ENCODE measurements at places on chromosomes 1 and 21.

DNA sequence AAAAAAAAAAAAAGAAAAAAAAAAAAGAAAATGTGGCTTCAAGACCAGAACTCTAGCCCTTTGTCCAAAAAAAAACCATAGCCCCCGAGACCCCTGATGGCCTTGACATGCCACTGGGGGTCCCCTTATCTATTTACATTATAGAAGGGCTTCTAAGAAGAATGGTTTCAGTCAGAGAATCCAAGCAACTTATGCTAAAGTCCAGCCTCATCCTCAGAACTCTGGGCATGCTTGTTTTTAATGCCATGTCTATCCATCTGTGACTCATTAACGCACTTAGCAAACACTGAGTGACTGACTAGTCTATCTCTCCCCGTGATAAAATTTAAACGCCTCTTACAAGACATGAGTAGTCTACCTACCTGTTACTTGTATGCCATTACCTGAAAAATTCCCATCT, 29.3 kb downstream of the ERG start:
- no peak overlapping the region for H3K4me3 ChIP-seq
- no peaks in the 10 kb centered on the region for H3K4me1 ChIP-seq
- DNase-seq, result no peak
- no peaks in the 10 kb centered on the region for H3K36me3 ChIP-seq
- no peak overlapping the region for H3K27ac ChIP-seq
- no peaks in the 10 kb centered on the region for H3K27me3 ChIP-seq

DNA sequence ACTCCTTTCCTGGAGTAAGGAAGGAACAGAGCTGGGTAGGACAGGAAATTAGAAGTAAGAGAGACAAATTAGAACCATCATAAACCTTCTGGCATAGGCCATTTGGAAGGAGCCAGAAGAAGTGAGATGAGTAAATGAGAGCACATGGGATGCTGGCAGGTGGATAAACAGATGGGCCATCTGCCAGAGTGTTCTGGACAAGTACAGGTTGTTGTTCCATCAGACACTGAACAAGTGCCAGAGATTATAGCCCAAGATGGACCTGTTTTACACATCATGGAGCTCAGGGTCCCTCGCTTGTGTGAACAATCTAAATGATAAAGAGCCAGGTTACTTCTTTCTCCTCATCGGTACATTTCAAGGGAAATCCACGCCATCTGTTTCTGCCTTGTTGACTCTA, 200.3 kb downstream of the HHIPL2 start:
- H3K4me1 ChIP-seq, result no peaks in the 10 kb centered on the region
- H3K27me3 ChIP-seq, result no peaks in the 10 kb centered on the region
- no peak overlapping the region for H3K4me3 ChIP-seq
- DNase-seq, result no peak

DNA sequence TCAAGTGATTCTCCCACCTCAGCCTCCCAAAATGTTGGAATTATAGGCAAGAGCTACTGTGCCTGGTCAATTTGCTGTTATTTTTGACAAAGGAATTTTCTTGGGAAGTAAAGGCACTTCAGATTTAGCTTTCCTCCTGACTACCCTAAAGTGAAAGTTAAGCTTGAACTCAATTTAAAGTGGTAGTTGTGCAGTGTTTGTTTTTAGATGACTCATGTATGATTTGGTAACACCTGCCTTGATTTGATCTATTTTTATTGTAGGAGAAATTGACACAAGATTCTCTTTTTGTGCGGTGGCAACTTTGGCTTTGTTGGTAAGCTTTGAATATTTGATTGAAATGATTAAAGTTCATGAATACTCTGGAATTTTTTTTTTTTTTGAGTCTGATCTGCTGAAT, 5.0 kb downstream of the RABGGTB start:
- no peak overlapping the region for H3K4me3 ChIP-seq
- no peak overlapping the region for H3K27ac ChIP-seq
- no peak for DNase-seq
- H3K27me3 ChIP-seq, result no peaks in the 10 kb centered on the region

DNA sequence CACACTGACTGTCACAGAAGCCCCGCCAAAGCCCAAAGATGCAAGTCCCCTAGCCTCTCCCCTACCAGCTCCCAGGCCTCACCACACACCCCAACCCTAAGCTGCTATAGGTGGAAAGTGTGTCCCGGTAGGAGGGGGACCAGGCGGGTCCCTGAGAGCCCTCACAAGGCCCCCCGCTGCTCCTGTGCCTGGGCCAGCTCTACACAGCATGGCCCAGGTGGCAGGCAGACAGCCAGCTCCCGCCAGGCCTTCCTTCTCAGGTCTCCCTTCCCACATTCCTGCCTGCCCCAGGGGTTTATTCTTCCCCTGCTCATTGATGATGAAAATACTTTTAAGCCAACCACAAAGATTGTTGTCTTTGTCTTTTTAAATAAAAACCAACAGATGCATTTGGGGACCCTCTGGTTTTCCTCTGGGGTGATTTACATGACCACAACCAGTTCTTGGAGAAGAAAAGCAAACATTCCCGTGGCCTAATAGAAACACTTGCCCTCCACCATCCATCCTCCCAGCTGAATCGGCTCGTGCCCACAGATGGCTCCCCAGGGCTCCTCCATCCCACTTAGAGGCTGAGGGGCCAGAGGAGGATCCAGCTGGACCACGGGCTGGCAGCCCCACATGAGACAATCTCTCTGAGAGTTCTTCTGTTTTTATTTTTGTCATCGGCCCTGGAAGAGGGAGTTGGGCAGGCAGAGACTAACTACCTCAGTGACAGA, 93.1 kb downstream of the DMRTB1 start:
- H3K27ac ChIP-seq, result no peak overlapping the region
- H3K36me3 ChIP-seq, result no peaks in the 10 kb centered on the region
- H3K27me3 ChIP-seq, result no peaks in the 10 kb centered on the region
- peaks cover 8% of the 10 kb centered on the region for H3K4me1 ChIP-seq

GRCh38 chr1:6068073-6068472, 22.4 kb downstream of the KCNAB2 start:
- no peak overlapping the region for H3K27ac ChIP-seq
- no peaks in the 10 kb centered on the region for H3K27me3 ChIP-seq
- no peaks in the 10 kb centered on the region for H3K4me1 ChIP-seq
- DNase-seq, result no peak
- H3K4me3 ChIP-seq, result no peak overlapping the region
- H3K36me3 ChIP-seq, result no peaks in the 10 kb centered on the region

- H3K4me1 ChIP-seq, result no peaks in the 10 kb centered on the region
- no peak for DNase-seq
- H3K27ac ChIP-seq, result no peak overlapping the region
- H3K36me3 ChIP-seq, result no peaks in the 10 kb centered on the region
These were observed 191.4 kb downstream of the AMY1C start for GRCh38 chr1:103941086-103941485.

DNA sequence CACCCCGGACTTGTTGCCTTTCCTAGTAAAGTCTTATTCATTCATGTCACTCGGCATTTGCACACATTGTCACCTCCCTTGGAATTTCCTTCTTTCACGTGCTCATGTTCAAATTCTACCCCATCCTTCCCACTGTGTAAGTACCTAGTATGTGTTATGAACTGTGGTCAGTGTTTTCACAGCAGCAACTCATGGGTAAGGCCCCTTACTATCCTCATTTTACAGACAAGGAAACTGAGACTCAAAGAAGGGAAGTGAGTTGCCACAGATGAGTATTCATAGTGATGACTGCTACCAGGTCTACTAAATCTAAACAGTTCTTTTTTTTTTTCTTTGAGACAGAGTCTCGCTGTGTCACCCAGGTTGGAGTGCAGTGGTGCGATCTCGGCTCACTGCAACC, 10.5 kb downstream of the CITED4 start:
- H3K27me3 ChIP-seq, result no peaks in the 10 kb centered on the region
- no peak for DNase-seq
- H3K36me3 ChIP-seq, result no peaks in the 10 kb centered on the region
- no peak overlapping the region for H3K4me3 ChIP-seq
- H3K4me1 ChIP-seq, result no peaks in the 10 kb centered on the region

GRCh38 chr21:45970674-45971615, 10.6 kb upstream of the COL6A1 start:
- no peaks in the 10 kb centered on the region for H3K36me3 ChIP-seq
- peak; percentile 75 for DNase-seq
- peak overlapping the region; percentile 87 for H3K27ac ChIP-seq
- no peak overlapping the region for H3K4me3 ChIP-seq
- peaks cover 21% of the 10 kb centered on the region for H3K27me3 ChIP-seq

DNA sequence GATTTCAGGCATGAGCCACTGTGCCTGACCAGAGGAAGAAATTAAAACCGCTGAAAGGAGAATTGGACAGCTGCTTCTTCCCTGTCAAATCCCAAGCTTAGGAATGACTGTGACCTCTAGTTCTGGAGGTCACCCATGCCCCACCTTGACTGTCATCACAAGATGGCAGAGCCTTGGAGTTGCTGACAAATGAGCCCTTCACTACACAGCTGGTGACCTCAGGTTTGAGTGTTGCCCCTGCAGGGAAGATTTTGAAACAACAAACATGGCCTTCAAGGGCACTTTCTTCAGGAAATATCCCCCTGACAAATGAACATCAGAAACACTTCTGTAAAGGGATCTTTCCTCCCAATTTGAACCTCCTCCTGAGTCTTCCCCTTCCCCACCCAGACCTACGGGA, 6.9 kb upstream of the SLC45A3 start:
- peak; percentile 1 for DNase-seq
- no peaks in the 10 kb centered on the region for H3K36me3 ChIP-seq
- H3K4me1 ChIP-seq, result no peaks in the 10 kb centered on the region
- no peak overlapping the region for H3K27ac ChIP-seq

GRCh38 chr1:58325866-58326265, 220.7 kb downstream of the OMA1 start:
- H3K4me1 ChIP-seq, result no peaks in the 10 kb centered on the region
- no peak overlapping the region for H3K27ac ChIP-seq
- H3K4me3 ChIP-seq, result no peak overlapping the region
- no peak for DNase-seq
- H3K36me3 ChIP-seq, result no peaks in the 10 kb centered on the region

DNA sequence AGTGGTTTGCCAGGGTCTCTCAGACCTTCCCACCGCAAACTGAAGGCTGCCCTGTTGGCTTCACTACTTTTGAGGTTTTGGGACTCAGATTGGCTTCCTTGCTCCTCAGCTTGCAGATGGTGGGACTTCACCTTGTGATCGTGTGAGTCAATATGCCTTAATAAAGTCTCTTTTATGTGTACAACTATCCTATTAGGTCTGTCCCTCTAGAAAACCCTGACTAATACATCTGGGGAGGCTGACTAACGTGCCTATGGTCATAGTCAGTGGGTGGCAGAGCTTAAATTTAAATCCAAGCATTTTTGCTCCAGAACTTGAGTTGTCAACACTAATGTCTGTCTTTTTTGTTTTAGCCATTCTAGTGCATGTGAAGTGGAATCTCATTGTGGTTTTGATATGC, 76.5 kb upstream of the CHODL start:
- H3K4me3 ChIP-seq, result no peak overlapping the region
- no peaks in the 10 kb centered on the region for H3K27me3 ChIP-seq
- no peaks in the 10 kb centered on the region for H3K36me3 ChIP-seq
- DNase-seq, result no peak

- peak overlapping the region; percentile 12 for H3K27ac ChIP-seq
- H3K4me3 ChIP-seq, result no peak overlapping the region
- H3K4me1 ChIP-seq, result peaks cover 23% of the 10 kb centered on the region
- no peaks in the 10 kb centered on the region for H3K27me3 ChIP-seq
- no peaks in the 10 kb centered on the region for H3K36me3 ChIP-seq
These were observed 8.6 kb downstream of the EDEM3 start for GRCh38 chr1:184745929-184746638.

GRCh38 chr1:18494304-18494703, 13.6 kb downstream of the KLHDC7A start:
- no peak overlapping the region for H3K4me3 ChIP-seq
- peaks cover 15% of the 10 kb centered on the region for H3K27me3 ChIP-seq
- no peaks in the 10 kb centered on the region for H3K4me1 ChIP-seq
- no peaks in the 10 kb centered on the region for H3K36me3 ChIP-seq

GRCh38 chr21:46552865-46553379, 52.0 kb downstream of the S100B start:
- no peaks in the 10 kb centered on the region for H3K27me3 ChIP-seq
- H3K4me1 ChIP-seq, result no peaks in the 10 kb centered on the region
- H3K36me3 ChIP-seq, result peaks cover 64% of the 10 kb centered on the region
- no peak for DNase-seq

DNA sequence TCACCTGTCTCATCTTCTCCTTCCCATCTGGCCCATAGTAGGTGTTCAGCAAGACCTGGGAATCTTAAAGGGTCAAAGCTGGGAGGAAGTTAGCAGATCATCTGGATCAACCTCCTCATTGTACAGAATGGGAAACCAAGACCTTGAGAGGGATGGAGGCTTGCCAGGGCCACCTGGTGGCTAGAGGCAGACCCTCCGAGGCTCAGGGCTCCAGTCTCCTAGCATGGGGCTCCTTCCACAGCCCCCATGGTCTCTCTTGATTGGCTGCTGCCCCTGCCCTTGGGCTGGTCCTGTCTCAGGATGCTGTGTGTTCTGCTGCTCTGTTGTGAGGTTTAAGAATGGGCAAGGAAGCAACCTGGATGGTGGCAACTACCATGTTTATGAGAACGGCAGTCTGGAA, 68.7 kb upstream of the CNTN2 start:
- no peak overlapping the region for H3K4me3 ChIP-seq
- H3K27ac ChIP-seq, result no peak overlapping the region
- H3K27me3 ChIP-seq, result no peaks in the 10 kb centered on the region
- no peaks in the 10 kb centered on the region for H3K4me1 ChIP-seq

DNA sequence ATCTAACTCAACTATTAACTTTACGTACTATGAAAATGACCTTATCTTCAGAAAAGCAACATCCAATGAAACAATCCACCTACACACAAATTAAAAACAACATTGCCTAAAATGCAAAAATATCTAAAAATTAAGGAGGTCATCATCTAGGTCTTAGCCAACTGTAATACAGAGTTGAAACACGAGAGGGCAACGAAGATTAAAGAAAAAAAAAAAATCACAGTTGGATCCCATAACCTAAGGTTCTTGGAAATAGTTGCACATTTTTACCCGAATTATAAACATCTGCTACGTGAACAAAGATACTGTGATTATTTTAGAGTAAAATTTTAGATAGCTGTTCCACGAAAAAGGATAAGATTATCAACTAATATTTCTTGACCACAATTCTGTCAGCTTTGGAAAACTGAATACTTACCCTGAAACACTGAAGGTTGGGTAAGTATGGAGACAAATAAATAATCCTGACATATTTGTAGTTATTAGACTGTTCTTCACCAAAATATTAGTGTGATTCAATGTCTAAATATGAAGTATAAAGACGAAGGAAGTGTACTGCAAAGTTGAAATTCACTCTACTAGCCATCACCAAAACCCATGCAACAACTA, 88.0 kb upstream of the AK4 start:
- no peak overlapping the region for H3K27ac ChIP-seq
- H3K27me3 ChIP-seq, result no peaks in the 10 kb centered on the region
- H3K36me3 ChIP-seq, result peaks cover 36% of the 10 kb centered on the region

- H3K27me3 ChIP-seq, result peaks cover 2% of the 10 kb centered on the region
- H3K4me1 ChIP-seq, result no peaks in the 10 kb centered on the region
These were observed 75.6 kb upstream of the ETV3 start for GRCh38 chr1:157213836-157214235.

All from upper lobe of right lung (tissue), 1 donor.